ENCODE measurements at places on chromosomes 11 and 22.

- no peak for DNase-seq
Measured at GRCh38 chr22:43094085-43094484, 4.9 kb upstream of the TTLL1 start.

DNA sequence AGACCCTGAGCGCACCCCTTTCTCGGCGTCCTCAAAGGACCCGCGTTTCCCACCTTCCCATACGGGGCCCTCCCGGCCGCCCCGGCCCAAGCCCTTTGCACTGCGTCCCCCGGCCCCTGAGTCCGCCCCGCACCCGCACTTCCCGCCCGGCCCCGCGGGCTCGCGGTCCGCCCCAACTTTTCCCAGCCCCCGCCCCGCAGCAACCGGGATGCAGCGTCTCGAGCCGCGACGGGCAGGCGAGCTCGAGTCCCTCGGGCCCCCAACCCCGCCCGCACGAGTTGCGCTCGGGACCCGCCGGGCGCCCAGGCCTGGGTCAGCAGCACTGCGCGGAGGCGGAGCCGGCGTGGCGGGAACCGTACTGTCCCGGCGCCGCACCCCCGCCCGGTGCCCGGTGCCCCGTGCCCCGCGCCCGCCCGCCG is 371 bp downstream of the SMCO4 start:
- DNase-seq = no peak

GRCh38 chr11:109405671-109406070 is 16.3 kb upstream of the C11orf87 start:
- DNase-seq = no peak

GRCh38 chr22:38350444-38351359 is 33.5 kb upstream of the CSNK1E start:
- no peak for DNase-seq

DNA sequence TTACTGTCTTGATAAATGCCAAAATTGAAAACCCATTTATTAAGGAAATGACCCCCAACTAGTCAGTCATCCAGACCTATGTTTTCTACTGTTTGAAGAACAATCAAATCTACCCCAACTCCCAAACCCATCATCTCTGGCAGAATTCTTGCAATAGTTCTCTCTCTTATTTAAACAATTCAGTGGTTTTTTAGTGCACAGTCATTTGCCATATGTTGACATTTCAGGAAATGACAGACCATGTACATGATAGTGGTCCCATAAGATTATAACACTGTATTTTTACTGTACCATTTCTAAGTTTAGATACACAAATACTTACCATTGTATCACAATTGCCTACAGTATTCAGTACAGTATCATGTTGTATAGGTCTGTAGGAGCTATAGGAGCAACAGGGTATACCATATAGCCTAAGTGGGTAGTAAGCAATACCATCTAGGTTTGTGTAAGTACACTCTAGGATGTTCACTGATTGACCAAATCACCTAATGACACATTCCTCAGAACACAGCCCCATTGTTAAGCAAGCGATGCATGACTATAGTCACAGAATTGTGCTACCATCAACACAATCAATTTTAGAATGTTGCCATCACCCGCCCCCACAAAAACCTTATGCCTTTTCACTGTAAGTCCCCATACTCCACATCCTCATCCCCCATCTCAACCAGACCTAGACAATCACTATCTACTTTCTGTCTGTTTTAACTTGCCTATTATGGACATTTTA is 41.8 kb downstream of the MMP20 start:
- no peak for DNase-seq

GRCh38 chr11:22577854-22578253 is 47.8 kb downstream of the FANCF start:
- no peak for DNase-seq

DNA sequence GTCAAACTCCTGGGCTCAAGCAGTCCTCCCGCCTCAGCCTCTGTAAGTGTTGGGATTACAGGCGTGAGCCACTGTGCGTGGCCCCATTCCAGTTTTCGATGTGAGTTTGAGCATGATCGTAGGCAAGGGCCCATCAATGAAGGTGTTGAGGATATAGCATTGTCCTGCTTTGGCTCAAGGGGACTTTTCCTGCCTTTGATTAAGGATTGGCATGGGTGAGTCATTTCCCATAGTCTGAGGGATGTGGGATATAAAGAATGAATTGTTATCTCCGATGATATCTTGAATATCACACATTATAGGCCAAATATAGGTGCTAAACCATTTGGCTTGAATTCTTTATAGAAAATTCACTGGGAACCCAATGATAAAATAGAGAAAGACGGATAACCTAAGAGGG is 30.4 kb downstream of the STIM1 start:
- DNase-seq = no peak

DNA sequence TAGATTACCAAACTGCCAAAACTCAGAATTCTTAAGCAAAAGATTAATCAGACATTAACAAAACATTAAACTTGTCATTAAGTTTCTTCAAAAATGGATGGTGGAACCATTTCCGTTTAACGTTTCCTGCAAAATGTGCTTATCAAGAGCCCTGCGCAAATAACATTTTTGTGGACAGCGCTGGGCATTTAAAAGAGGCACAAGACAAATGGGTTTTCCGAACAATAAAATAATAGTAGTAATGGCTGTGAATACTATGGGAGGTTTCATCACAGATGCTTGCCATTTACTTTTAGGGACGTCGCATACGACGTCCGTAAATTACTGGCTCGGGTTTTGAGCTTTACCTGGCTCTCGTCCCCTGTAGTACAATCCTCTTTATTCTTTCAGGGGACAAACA is 1.1 kb downstream of the NPAT start:
- no peak for DNase-seq

DNA sequence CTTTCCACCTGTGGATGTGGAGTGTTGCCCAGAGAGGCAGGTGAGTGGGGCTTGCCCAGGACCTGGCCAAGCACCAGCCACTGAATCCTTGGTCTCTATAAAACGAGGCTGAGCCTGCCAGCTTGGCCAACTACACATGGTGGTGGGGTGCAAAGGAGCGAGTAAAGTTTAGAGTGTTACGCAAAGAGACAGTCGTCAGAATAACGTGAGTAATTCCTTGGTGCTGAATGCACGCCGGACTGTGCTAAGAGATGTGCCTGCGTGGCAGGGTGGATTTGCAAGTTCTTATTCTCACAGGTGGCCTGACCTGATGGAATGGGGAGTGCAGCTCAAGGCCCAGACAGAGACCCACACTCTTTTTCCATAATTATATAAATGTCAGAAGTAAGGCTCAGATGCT is 88.6 kb upstream of the B3GAT1 start:
- DNase-seq = no peak

DNA sequence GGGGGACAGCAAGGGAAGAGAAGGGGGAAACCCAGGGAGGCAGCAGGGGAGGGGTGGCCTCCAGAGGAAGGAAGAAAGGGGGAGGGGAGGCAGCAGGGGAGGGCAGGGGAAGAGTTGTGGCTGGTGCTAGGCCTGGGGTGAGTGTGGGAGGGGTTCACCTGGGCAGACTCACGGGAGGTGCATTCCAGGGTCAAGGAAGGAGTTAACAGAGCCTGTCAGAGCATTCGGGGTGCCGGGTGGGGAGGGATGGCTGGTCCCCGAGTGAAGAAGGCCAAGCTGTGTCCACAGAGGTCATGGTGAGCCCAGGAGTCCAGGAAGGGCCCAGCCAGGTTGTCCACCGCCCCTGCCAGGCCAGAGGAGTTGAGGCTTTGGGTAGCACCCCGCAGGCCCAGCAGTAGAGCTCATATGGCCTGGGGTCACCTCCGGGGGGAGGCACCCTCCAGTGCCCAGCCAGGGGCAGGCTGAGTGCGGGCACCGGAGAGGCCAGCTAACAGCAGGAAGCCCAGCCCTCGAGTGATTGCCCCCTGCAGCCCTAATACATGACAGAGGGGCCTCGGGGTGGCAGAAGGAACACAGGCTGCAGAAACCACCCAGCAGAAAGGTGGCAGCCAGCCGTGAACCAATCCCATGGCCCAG is 31.1 kb upstream of the PPARA start:
- DNase-seq = no peak

DNA sequence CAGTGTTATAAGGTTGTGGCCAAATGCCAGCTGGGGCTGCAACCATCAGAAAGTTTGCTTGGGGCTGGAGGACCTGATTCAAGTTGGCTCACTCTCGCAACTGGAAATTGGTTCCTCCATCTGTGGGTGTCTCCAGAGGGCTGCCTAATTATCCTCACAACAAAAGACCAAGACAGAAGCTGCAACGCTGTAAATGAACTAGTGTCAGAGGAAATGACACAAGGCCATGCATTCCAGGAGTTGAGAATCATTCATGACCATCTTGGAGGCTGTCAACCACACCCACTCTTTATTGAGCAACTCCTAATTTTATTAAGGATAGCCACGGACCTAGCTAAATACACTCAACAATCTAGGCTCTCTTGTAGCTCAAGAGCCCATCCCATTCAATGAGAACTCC is 1060.8 kb downstream of the OPCML start:
- DNase-seq = no peak

DNA sequence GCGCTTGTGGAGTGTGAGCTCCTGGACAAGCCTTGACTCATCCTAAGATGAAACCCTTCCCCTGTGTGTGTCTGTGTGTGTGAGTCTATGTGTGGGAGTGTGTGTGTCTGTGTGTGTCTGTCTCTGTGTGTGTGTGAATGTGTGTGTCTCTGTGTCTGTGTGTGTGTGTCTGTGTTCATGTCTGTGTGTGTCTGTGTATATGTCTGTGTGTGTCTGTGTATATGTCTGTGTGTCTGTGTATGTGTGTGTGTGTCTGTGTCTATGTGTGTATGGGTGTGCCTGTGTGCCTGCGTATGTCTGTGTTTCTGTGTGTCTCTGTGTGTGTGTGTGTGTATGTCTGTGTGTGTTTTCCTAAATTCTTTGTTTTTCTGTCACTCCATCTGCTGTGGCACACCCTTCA is 48.7 kb downstream of the RPS6KA4 start:
- no peak for DNase-seq

- DNase-seq = no peak
Measured at GRCh38 chr22:24727218-24727851, 47.2 kb downstream of the PIWIL3 start.

DNA sequence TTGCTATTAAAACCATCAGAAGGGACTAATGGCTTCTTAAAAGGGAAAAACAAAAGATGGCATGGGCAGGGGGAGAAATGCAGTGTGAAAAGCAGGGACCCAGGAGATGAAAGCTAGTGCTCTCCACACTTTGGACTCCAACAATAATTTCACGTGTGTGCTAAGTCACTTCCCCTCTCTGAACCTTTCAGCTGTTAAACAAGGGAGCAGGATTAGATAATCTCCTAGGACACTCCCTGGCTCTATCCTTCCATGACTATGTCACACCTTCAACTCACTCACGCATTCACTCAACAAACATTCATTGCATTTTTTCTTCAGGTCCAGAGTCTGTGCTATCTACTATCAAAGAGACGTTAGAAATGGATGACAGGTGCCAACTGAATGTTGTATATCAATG is 88.7 kb downstream of the SYN3 start:
- DNase-seq = no peak

DNA sequence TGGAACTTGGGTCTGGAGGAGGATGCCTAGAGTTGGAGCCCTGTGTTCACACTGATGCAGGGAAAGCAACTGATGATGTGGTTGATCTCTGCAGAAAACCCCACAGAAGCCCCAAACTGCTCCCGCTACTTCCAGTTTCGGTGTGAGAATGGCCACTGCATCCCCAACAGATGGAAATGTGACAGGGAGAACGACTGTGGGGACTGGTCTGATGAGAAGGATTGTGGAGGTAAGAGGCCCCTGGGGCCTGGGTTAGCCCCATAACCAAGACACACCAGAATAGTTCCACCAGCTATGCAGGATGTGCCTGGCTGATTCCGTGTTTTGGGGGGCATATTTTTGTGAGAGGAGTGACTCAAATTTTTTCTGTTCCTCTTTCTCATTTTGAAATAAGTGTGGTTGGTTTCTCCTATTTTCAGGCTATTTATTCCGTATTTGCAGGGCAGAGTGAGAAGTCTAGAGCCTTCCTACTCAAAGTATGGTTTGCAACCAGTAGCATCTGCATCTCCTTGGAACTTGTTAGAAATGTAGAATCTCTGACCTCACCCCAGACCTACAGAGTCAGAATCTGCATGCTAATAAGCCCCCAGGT is 137.3 kb upstream of the SORL1-AS1 start:
- DNase-seq = no peak

GRCh38 chr11:132158091-132158490 is 787.7 kb downstream of the NTM start:
- no peak for DNase-seq

- DNase-seq = no peak
Measured at GRCh38 chr11:95641495-95641894, 148.1 kb downstream of the FAM76B start.

- no peak for DNase-seq
Measured at GRCh38 chr11:131544591-131544990, 174.2 kb downstream of the NTM start.

DNA sequence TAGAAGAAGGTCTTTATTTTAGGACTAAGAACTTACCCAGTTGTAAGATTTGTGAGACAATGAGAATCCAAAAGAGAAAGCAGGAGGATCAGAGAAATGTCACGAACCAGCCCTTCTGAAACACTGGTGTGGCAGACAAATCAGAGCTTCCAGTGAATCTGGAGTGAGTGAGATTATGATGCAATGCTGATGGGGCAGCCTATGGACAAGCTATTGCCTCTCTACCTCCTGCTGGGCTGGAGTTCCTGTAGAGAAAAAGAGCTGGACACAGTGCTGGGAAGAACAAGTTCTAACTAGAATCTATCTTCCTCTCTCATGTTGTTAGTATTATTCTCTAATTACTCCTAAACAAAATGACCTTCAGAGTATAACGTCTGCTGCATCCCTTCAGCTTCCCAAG is 12.0 kb upstream of the ANO3 start:
- DNase-seq = no peak

DNA sequence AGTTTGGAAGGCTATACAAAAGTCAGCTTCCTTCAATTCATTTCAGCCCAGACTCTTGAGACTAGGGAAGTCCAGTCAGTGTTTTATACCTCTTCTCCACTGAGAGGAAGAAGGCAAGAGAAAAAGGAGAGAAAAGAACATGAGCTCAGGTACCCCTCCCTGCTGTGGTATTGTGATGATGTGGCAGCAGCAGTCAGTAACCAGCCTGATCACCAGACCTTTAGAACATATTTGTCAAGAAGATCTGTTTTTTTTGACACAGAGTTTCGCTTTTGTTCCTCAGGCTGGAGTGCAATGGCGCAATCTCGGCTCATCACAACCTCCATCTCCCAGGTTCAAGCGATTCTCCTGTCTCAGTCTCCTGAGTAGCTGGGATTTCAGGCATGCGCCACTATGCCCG is 21.2 kb upstream of the RPS13 start:
- no peak for DNase-seq

- no peak for DNase-seq
Measured at GRCh38 chr22:43136255-43136654, 6.9 kb downstream of the MCAT start.

- no peak for DNase-seq
Measured at GRCh38 chr22:20408891-20409290, 14.9 kb downstream of the ZNF74 start.

DNA sequence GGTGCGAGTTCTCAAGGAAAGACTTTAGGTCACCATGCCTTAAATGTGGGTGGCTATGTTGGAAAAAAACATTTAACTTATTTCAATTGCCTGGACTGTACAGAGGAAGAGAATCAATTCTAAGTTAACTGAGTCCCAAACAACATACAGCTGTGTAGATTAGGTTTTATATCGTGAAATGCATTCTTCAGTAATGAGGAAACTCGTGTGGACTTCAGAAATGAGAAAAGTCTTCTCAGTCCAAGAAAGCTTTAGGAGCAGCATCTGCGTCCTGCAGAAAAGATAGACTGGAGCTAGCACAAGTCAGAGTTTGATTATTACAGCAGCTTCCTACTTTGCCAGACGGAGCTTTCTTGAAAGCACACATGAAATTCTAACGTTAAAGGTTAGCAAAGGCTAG is 673.0 kb downstream of the OPCML start:
- no peak for DNase-seq

GRCh38 chr11:35372565-35373283 is 46.6 kb downstream of the SLC1A2 start:
- DNase-seq = no peak

Data from neuronal stem cell (in vitro differentiated cells).